HEK293T (cell line): ENCODE measurements at places on chromosomes 6 and 20.

GRCh38 chr6:163036160-163036645, 308.4 kb downstream of the PACRG start:
- DNase-seq: no peak

GRCh38 chr6:67629258-67629657, 1005.8 kb upstream of the ADGRB3 start:
- no peak for DNase-seq

- no peak for DNase-seq
Observed at GRCh38 chr6:11851387-11851786, 72.8 kb upstream of the ADTRP start.

DNA sequence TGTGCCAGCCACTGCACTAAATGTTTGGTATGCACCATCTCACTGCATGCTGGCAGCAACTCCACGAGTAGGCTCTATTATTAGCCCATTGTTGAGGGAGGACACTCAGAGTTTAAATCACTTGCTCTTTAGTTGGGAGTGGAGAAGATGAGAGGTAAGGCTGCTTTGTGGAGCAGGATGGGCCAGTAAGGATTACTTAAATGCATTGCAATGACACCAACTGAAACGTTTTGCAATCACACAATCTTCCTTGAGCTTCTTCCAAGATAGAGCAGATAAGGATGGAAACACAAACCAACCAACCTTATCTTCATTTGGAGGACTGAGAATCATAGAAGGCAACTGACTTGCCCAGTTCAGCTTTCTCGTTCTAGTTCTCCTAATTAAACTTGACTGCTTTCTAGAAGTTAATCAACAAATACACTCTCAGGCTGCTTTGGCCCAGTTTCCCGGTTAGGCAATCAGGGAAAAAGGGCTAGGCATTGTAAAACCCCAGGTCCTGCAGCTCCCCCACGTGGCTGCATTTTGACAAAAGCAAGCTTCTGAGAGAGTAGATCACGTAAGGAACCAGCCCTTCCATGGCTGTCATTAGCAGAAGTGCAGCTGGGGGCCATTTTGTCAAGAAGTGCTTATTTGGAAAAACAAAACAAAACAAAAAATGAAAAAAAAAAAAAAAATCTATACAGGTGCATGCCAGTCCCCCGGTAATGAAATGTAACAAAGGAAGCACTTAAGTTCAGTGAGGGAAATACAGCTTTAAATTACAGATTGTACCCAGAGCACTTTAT, 130.6 kb downstream of the BCAS1 start:
- peak; percentile 79 for DNase-seq

DNA sequence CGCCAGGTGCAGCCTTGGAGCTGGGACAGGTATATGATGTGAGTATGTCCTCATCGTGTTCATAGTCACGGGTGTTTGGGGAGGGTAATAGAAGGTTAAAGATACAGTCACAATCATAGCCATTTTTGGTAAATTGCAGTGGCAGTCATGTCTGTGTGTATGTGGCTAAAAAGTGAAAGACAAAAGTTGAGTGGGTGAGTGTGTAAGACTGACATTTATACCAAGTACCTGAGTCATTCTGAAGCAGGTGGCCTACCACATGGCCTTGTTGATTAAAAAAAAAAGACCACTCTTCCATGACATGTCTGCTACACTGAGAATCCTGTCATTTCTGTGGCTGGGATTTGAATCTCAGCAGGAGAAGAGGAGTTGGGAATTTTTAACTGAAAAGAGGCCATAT, 181.9 kb downstream of the SCP2D1 start:
- DNase-seq: no peak

DNA sequence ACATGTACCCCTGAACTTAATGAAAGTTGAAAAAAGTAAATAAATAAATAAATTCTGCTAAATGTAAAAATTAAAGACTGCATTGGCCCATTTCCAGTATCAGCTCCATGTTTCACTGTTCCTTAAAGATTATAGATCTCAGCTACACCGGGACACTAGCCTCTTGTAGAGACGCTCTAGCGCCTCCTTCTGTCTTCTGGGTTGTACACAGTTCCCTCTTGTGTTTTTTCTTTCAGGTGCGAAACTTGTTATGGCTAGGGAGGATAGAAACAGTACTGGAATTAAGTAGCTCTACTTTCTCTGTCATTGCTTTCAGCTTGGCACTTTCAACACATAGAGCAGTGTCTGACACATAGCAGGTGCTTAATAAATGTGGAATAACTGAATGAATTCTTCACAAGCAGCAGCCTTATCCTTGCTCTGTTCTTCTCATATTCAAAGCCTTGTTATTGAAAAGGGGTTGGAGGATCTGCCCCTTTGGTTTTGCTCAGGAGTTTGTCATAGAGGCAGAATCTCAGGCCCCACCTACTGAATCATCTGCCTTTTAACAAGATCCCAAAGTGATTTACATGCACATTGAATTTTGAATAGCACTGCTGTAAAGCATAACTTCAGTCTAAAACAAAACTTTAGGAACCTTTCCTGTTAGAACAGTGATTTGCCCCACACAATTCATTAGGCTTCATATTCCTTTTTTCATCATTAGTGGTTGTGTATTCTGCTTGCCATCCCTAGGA, 92.3 kb downstream of the FIG4 start:
- DNase-seq: no peak

- no peak for DNase-seq
Observed at GRCh38 chr6:112640891-112641290, 293.8 kb downstream of the RFPL4B start.
